ENCODE measurements at places on chromosomes 16 and 17. TPM values are rescaled to one million over a fixed set of nuclear protein-coding genes. Genes with fewer than 3 reads are reported as not detected.

- DNase-seq, result no peak
These were observed 14.5 kb downstream of the ACACA start for GRCh38 chr17:37392024-37392590.

GRCh38 chr17:11330006-11330405 is 89.0 kb downstream of the SHISA6 start:
- no peak for DNase-seq

DNA sequence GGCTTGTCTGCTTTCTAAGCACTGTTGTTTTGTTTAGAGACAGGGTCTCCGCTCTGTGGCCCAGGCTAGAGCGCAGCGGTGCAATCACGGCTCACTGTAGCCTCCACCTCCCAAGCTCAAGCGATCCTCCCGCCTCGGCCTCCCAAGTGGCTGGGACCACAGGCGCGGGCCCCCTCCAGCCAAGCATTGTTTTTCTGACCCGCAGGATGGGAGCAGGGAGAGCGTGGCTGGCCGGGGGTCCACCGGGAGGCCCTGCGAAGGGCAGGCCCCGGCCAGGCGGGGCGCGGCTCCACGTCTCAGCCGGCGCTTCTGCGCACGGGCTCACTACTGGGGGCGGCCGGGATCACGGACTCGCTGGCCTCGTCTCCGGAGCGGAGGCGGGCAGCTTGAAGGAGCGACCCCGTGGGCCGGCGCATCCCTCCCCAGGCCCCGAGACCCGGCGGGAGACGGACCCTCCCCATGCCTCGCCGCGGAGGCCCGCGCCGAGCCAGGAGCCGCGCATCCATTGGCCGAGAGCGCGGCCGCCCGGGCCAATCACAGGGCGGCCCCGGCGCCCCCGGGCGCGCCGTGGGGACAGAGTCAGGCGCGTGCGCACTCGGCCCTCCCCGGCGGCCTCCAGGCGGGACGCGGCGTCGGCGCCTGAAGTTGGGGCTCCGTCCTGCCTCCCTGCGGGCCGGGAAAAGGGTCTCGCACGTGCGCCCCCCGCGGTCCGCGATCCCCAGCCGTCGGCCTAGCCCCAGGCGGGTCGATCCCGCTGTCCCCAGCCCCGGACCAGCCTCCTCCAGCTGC is 24.9 kb downstream of the ACTG1 start:
- no peak for DNase-seq

DNA sequence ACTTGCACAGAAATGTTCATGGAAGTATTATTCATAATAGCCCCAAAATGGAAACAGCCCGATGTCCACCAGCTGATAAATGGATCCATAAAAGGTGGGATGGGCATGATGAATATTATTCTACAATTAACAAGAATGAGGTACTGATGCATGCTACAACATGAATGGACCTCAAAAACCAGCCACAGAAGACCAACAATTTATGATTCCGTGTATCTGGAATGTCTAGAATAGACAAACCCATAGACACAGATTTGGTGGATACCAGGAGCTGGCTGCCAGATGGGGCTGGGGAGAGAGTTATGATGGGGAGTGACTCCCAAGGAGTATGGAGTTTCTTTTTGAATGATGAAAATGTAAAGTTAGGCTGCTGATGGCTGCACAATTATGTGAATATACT is 10.8 kb upstream of the NAGLU start:
- no peak for DNase-seq

GRCh38 chr16:53944025-53944424 is 240.1 kb downstream of the FTO start:
- DNase-seq, result no peak

- DNase-seq, result no peak
These were observed 136.9 kb upstream of the DYNLRB2 start for GRCh38 chr16:80403894-80404293.

GRCh38 chr16:31888735-31889134 is 15.1 kb downstream of the ZNF267 start:
- no peak for DNase-seq

GRCh38 chr17:80244871-80245509 is 15.7 kb upstream of the RNF213 start:
- DNase-seq, result no peak

- no peak for DNase-seq
These were observed 10.1 kb downstream of the SNX29 start for GRCh38 chr16:11986521-11987057.

DNA sequence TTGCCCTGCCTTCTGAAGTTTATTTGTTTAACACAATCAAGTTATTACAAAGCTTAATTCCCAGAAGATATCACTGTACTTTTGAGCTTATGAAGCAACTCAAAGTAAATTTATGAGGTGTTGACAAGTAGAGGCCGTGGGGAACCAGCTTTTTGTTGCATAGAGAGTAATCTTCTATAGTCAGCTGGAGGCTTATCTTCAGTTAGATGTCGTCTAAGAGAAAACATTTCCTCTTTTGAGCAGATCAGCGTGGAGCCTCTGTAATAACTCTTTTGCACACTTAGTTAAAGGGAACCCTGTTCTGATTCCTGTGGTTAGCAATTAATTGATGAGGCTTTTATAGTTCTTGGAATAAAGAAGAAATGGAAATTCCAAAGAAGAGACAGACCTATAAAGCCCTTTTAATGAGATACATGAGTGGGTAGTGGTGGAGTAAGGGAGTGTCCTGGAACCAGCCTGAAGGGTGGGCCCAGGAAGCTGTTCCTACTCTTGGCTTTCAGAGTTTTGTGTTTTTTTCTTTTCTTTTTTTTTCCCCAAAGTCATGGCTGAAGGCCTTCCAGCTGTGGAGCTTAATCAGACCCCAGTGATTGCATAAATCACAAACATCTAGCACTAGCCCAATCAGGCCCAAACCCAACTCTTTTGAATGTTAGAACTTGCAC is 28.9 kb upstream of the MAP3K14 start:
- no peak for DNase-seq

- DNase-seq, result no peak
These were observed 497.8 kb downstream of the HS3ST4 start for GRCh38 chr16:26189536-26189935.

- DNase-seq, result no peak
These were observed 646 bp upstream of the HES7 start for GRCh38 chr17:8124350-8125153.

DNA sequence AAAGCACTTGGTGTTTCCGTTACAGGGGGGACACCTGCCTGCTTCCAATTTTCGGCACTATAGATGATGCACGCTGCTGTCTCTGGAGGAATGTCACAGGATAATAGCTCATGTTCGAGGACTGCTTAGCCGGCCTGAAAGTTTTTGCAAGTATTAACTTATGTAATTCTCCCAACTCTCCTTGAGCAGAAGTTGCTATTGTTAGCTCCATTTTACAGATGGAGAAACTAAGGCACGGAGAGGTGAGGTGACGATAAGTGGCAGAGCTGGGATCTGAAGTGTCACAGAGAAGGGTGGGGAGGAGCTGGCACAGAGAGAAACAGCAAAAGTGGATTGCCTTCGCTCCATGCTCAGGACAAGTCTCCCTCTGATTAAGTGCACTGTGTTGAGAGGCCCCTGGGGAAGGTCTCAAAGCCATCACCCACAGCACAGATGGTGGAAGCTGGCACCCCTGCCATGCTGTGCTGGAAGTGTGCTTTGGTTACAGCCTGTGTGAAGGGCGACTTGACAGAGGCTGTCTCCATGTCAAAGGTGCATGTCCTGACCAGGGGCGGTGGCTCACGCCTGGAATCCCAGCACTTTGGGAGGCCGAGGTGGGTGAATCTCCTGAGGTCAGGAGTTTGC is 40.8 kb upstream of the MEAK7 start:
- DNase-seq, result no peak

- DNase-seq, result no peak
These were observed 10.9 kb upstream of the MMD start for GRCh38 chr17:55432358-55433028.

The TMEM106A gene
- 14.6 TPM for total RNA-seq

The EVI2A gene
- 22.9 TPM for total RNA-seq

The TAT gene
- 0.44 TPM for total RNA-seq

The RRAD gene
- total RNA-seq, result 4.0 TPM

The CACNG5 gene
- not detected for total RNA-seq
